ENCODE measurements at places on chromosomes 1 and 21. TPM values are rescaled to one million over a fixed set of nuclear protein-coding genes. Genes with fewer than 3 reads are reported as not detected.

GRCh38 chr1:34889705-34890104 lies 30.2 kb upstream of the SMIM12 start:
- no peak for DNase-seq
- no peak overlapping the region for H3K27ac ChIP-seq
- H3K27me3 ChIP-seq: peaks cover 19% of the 10 kb centered on the region
- H3K36me3 ChIP-seq: peaks cover 2% of the 10 kb centered on the region
- peaks cover 3% of the 10 kb centered on the region for H3K4me1 ChIP-seq

The TRIM45 gene
- total RNA-seq: 0.69 TPM

DNA sequence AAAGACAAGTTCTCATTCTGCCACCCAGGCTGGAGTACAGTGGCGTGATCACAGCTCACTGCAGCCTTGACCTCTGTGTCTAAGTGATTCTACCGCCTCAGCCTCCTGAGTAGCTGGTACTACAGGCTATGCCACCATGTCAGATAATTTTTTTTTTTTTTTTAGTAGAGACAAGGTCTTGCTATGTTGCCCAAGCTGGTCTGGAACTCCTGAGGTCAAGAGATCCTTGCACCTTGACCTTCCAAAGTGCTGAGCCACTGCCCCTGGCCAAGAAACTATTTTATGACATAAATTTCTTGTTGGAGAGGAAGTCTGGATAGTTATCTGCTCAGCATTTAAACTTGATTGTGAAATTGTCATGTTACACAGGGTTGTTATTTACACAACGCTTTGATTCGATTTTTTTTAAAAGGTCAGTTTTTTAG lies 2.1 kb downstream of the SCCPDH start:
- peaks cover 2% of the 10 kb centered on the region for H3K27me3 ChIP-seq
- DNase-seq: no peak
- peaks cover 43% of the 10 kb centered on the region for H3K36me3 ChIP-seq

DNA sequence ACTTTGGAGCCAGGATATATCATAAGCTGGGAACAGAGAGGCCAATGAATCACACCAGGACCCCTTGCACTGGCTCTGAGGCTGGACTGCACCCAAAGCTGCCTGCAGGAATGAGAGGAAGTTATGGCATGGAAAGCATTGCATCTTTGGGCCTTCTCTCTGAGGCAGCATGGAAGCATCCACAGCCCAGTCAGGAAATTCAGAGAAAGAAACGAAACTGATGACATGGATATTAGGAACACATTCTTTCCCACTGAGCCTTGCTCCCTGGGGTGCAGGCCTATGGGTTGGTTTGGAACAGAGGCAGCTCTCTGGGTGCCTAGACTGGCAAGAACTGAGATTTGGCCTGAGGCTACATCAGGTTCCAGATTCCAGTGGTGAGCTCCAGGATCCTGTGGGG lies 98.6 kb downstream of the NGF start:
- no peaks in the 10 kb centered on the region for H3K36me3 ChIP-seq
- H3K4me3 ChIP-seq: no peak overlapping the region
- H3K27ac ChIP-seq: no peak overlapping the region
- no peaks in the 10 kb centered on the region for H3K4me1 ChIP-seq
- peaks cover 15% of the 10 kb centered on the region for H3K27me3 ChIP-seq

GRCh38 chr1:195472291-195472690 lies 1135.9 kb downstream of the KCNT2 start:
- no peak overlapping the region for H3K4me3 ChIP-seq
- H3K36me3 ChIP-seq: no peaks in the 10 kb centered on the region
- DNase-seq: no peak
- H3K4me1 ChIP-seq: no peaks in the 10 kb centered on the region

DNA sequence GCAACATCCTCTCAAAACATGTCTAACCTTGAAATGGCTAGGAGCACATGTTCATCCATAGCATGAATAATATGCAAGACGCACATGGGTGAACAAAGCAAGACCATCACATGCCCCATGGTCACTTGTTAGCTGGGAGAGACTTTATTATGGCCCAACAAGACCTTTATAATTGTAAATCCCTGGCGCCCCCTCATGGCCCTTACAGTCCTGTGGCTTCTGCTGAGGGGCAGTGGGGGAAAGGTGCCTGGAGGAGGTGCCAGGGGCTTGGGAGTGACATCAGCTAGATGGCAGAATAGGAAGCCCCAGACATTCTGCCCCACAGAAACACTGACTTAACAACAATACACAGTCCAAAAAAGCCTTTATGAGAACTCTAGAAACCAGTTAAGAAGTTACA lies 51.7 kb downstream of the CSMD2 start:
- H3K4me3 ChIP-seq: no peak overlapping the region
- no peak overlapping the region for H3K27ac ChIP-seq
- DNase-seq: no peak
- no peaks in the 10 kb centered on the region for H3K4me1 ChIP-seq
- no peaks in the 10 kb centered on the region for H3K36me3 ChIP-seq

The IL6R gene
- 30.2 TPM for total RNA-seq

The UAP1 gene
- 28.9 TPM for total RNA-seq

The CRYBG2 gene
- total RNA-seq: 1.6 TPM

DNA sequence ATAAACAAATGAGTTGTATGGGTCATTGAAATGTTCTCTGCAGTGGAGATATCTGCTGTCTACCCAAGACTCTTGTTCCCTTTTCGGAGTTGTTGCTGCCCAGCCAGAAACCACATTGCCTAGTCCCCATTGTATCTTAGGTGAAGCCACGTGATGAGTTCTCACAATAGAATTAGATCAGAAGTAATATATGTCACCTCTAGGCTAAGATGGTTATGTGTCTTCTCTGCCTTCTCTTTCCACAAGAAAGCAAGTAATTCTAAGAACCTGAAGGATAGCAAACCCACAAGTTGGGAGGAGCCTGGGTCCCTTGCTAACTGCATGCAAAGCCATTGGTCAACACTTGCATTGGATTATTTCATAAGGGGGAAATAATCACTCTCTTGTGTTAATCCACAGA lies 76.6 kb downstream of the ADCY10 start:
- no peaks in the 10 kb centered on the region for H3K36me3 ChIP-seq
- no peak overlapping the region for H3K4me3 ChIP-seq
- no peak overlapping the region for H3K27ac ChIP-seq
- H3K4me1 ChIP-seq: no peaks in the 10 kb centered on the region

The OVAAL gene
- not detected for total RNA-seq

GRCh38 chr1:11654137-11654938 lies at the start of the genes FBXO2 and FBXO44:
Gene FBXO2 (minus strand): TSS chr1:11654429. CDS start chr1:11654340, 89 bp downstream.
Gene FBXO44 (plus strand): TSS chr1:11654877. CDS start chr1:11655836, 959 bp downstream.
- H3K27me3 ChIP-seq: no peaks in the 10 kb centered on the region
- peak; percentile 67 for DNase-seq
- peak within 1 kb of the TSS; percentile 70 for H3K4me3 ChIP-seq
- H3K36me3 ChIP-seq: peaks cover 2% of the 10 kb centered on the region

DNA sequence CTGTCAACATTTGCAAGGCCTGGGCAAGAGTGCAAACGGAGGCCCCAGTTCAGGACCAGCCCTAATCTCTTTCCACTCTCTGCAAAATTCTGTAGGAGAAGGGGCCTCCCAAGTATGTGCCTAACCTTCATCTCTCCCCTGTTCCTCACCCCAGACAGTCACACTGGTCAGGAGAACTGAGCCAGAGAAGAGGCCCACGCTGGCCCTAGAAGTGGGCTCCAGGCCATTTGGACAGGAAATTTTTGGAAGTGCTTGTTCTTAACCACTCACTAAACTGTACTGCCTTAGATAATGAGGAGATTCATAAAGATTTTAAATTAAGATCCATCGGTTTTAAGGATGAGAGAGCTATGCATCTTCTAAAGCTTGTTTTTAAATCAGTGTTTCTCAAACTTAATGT lies 129.7 kb upstream of the ADGRL2 start:
- H3K36me3 ChIP-seq: no peaks in the 10 kb centered on the region
- H3K27me3 ChIP-seq: no peaks in the 10 kb centered on the region
- no peak overlapping the region for H3K27ac ChIP-seq
- H3K4me3 ChIP-seq: no peak overlapping the region
- no peaks in the 10 kb centered on the region for H3K4me1 ChIP-seq

DNA sequence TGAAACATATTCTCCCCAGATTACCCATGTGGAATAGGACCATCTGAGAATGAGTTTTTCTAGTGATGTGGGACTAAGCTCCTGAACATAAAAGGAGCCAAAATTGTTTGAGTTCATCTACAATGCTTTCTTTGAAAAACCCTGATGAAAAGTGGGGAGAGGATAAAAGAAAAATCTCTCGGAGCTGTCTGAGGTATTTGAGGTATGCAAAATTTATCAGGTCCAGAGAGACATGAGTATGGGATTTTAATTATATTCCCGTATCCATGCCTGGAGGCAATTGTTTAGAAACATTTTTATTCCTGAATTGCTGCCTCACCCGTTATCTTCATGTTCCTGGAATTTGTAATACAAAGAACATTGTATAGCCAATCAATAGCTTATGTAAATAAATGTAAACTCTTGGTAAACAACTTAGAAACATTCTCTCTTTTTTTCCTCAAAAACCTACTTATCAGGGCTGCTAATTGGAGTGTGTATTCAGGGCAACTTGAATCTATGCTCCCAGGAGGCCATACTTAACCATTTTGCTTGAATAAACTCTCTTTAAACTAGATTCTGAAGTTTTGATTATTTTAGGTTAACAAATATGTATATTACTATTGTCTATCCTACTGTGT lies 109.3 kb upstream of the OLFM3 start:
- no peak for DNase-seq
- H3K4me3 ChIP-seq: no peak overlapping the region
- H3K36me3 ChIP-seq: no peaks in the 10 kb centered on the region
- H3K27ac ChIP-seq: no peak overlapping the region

DNA sequence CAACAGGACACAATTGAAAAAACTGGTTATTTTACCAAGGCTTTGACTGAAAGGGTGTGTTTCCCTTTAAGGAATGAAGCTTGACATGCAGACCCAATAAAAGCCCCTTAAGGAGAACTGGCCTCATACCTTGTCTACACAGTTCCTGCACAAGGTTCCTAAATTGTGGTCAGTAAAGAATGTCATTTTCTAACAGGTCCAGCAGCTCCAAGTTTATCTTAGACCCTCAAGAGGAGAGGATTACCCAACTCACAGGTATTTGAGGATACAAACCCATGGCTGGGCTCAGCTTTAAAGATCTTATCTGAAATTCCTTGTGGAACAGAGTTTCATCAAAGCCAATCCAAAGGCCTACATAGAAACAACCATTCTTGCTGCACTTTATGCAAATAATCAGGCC lies 31.4 kb upstream of the CBR3 start:
- no peak overlapping the region for H3K27ac ChIP-seq
- H3K36me3 ChIP-seq: no peaks in the 10 kb centered on the region
- no peak overlapping the region for H3K4me3 ChIP-seq
- no peak for DNase-seq

- no peak for DNase-seq
- H3K27me3 ChIP-seq: peaks cover 10% of the 10 kb centered on the region
- peaks cover 42% of the 10 kb centered on the region for H3K4me1 ChIP-seq
- H3K27ac ChIP-seq: no peak overlapping the region
- H3K4me3 ChIP-seq: no peak overlapping the region
Measured at GRCh38 chr1:9418851-9419250, 120.4 kb upstream of the SLC25A33 start.

The FCRL4 gene
- total RNA-seq: not detected

DNA sequence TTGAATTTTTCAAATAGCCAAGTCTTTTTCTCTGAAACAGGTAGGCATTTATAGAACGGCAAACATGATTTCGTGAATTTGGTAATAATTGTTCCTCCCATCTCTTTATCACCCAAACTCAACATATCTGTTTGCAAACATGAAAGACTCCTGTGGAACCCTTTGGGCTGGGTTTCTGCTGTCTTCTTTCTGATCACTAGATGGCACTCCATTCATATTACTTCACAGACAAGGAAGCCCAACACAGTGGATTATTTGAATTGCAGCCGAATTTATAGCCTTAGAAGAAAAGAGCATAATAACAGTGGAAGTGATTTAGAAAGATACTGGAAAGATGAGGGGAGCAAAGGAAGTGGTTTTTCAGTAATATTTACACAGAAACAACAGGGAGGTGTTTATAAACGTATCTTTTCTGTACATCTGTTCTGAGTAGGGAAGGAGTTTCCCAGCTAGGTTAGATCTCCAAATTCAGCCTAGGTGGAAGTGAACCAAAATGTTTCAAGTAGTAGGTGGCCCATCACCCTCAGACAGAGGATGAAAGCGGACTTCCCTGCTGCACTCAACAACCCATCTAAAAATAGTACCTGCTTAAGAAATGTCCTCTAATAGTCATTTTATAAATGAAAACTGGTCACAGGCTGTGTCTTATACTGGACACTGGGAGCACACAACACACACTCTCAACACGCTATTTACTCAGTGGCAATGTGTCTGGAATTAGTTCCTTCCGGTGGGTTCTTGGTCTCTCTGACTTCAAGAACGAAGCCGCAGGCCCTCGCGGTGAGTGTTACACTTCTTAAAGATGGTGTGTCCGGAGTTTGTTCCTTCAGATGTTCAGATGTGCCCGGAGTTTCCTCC lies 67.6 kb downstream of the MAP3K21 start:
- H3K27me3 ChIP-seq: peaks cover 30% of the 10 kb centered on the region
- no peak overlapping the region for H3K27ac ChIP-seq
- DNase-seq: peak; percentile 35
- H3K4me1 ChIP-seq: no peaks in the 10 kb centered on the region
- no peaks in the 10 kb centered on the region for H3K36me3 ChIP-seq
- H3K4me3 ChIP-seq: no peak overlapping the region

The KIF14 gene
- 15.7 TPM for total RNA-seq

DNA sequence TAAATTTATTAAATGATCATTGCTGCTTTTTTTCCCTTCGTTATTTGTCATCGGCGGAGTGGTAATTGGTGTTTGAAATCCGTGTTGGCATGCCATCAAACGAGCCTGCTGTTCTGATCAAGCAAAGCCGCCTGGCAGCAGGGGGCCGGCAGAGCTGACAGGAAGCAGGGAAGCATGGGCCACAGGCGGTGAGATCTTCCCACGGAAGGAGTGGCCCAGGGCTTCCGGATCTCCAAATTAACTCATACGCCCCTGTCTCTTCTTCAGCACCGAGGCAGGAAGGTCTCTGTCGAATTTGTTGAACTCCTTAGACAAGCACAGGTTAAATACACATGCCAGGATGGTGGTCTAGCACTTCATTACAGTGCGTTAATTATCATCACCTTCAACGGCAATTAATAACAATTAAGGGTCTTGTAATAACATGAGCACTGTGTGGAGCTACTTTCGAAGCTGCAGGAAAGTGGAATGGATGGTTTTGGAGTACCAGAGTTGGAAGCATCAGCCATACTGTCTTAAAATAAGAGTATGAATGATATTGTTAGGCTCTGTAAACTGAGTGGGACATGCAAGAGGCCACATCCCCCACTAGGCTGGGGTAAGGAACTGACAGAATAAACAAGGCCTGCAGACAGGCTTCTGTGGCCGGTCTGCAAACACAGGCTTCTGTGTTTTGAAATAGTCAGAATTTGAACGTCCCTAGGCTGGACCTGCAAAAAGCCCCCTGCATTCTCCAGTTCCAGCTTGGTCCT lies 199.4 kb upstream of the DAB1 start:
- no peak overlapping the region for H3K4me3 ChIP-seq
- H3K36me3 ChIP-seq: no peaks in the 10 kb centered on the region
- no peaks in the 10 kb centered on the region for H3K27me3 ChIP-seq
- no peak for DNase-seq
- no peaks in the 10 kb centered on the region for H3K4me1 ChIP-seq

The KIF26B gene
- total RNA-seq: not detected

GRCh38 chr1:112114540-112114939 lies 125.1 kb upstream of the KCND3 start:
- H3K4me3 ChIP-seq: no peak overlapping the region
- DNase-seq: no peak
- no peaks in the 10 kb centered on the region for H3K36me3 ChIP-seq
- no peak overlapping the region for H3K27ac ChIP-seq
- H3K27me3 ChIP-seq: peaks cover 10% of the 10 kb centered on the region
- H3K4me1 ChIP-seq: no peaks in the 10 kb centered on the region

The KCNK1 gene
- total RNA-seq: 5.0 TPM

GRCh38 chr1:209207701-209208286 lies 375.7 kb upstream of the CAMK1G start:
- H3K27me3 ChIP-seq: peaks cover 28% of the 10 kb centered on the region
- DNase-seq: peak; percentile 39
- H3K4me3 ChIP-seq: no peak overlapping the region
- peaks cover 5% of the 10 kb centered on the region for H3K4me1 ChIP-seq
- no peak overlapping the region for H3K27ac ChIP-seq
- H3K36me3 ChIP-seq: no peaks in the 10 kb centered on the region

Measured in activated CD4-positive, alpha-beta memory T cell treated with anti-CD3 and anti-CD28 coated beads for 36 hours (primary cell).